Astrocyte (in vitro differentiated cells and primary cell): ENCODE measurements at places on chromosomes 7 and 10. TPM values are rescaled to one million over a fixed set of nuclear protein-coding genes. Genes with fewer than 3 reads are reported as not detected.

GRCh38 chr7:46478046-46478445 is 557.0 kb upstream of the IGFBP3 start:
- DNase-seq, result peak; percentile 77

- DNase-seq, result no peak
These were observed 1220.8 kb downstream of the TYW1 start for GRCh38 chr7:68217426-68217825.

PNLIPRP1 gene
- total RNA-seq, result not detected in 2 replicates

DNA sequence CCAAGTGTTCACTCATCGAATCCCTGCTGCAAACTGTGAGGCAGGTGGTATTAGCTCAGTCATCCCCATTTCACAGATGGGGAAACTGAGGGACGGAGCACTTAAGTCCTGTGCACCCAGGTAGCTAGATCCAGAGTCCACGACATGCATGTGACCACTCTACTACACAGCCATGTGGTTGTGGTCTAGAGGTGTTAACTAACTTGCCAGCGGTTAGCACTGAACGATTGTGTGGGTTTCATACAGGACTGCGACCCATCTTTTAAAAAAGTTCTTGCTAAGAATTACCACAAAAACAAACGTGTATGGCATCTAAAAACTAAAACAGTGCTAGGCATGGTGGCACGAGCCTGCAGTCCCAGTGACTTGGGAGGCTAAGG is 16.1 kb upstream of the ABCC2 start:
- no peak for DNase-seq

DNA sequence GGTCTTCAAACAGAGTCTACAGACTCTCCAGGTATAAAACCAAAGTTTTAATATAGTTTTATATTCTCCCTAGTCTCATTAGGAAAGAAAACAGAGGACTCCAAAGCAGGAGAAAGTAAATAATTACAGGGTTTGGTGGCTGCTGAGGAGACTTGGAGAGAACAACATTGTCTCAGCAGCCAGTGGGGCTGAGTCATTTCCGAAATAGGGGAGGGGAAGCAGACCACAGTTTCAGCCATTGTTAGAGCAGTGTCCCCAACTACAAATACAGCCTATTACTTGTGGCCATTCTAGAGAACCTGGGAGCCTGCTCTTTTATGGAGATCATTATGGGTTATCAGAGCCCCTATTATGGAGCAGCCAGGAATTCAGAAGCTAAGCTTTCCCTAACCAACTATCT is 44.2 kb upstream of the A1CF start:
- no peak for DNase-seq

DNA sequence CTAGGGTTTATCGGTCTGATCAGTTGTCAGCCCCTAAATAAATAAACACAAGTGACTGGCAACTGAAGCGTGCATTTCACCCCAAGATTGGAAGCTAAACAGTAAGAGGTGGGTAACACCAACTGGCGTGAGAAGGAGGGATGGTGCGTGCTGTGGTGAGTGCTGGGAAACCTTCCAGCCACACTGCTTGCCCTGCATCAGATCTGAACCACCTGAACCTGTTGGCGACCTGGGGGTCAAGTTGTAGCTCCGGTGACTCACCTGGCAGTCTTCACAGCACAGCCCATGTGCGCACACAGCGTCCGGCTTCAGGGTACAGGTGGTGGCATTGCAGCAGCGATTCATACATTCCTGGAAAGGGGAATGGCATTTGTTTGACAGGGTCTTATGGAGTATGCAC is 170.1 kb downstream of the FANK1 start:
- no peak for DNase-seq

OPALIN gene
- total RNA-seq, result not detected in 2 replicates

DNA sequence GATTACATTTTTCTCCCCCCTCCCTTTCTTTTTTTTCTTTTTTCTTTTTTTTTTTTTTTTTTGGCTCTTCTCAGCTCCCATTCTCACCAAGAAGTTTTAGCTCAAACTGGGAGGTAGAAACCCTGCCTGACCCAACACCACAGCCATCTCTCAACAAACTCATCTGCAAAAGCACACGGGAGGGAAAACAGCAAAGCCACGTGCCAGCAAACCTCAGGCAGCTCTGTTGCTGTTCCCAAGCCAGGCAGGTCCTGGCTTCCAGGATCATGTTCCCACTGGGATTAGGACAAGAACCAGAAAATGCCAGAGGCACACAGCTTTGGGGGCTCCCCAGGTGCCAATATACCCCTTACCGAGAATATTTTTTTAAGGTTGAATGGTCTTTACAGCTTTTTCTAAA is 56.7 kb downstream of the ITIH5 start:
- DNase-seq, result no peak

LLCFC1 gene
- total RNA-seq, result not detected in 2 replicates

DNA sequence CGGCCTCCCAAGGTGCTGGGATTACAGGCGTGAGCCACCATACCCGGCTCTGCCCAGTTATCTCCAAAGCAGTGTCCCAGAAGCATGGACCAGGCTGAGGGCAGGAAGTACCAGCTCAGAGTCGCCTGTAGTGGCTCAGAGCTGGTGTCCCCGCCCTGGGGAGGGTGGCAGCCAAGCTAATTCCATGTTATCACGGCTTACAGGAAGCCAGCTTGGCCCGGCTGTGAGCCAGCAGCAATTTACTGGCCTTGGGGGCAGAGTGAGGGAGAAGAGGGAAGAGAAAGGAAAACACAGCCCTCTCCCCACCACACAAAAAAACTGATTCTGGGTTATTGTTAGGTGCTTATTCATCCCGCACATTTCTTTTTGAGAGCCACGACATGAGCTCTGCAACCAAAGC is 88.1 kb downstream of the HIP1 start:
- no peak for DNase-seq

DNA sequence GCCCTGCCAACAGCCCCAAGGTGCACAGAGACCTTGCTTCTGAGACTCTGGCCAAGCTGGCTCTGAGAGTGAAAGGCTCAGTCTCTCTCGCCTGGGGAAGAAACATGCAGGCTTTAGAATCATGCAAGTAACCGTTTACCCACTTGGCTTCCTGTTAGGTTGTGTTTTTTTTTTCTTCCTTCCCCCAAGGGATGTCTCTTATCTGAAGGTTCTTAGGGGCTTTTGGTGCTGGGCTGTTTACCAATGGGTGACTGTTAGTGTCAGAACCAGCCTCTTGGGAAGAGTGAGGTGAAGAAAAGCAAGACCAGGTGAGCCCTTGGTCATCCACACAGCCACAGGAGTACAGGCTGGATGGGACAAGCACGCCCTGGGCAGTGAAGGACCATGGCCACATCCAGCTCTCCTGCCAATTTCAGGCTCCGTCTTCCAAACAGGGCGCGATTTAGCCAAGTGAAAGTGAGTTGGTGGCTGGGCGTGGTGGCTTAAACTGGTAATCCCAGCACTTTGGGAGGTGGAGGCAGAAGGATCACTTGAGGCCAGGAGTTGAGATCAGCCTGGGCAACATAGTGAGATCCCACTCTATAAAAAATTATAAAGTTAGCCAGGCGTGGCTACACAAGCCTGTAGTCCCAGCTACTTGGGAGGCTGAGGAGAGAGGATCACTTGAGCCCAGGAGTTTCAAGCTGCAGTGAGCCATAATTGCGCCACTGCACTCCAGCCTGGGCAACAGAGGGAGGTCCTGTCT is 76.3 kb upstream of the CUX1 start:
- DNase-seq, result no peak

DPP6 gene
- 0.48 and 0.91 TPM in 2 replicates for total RNA-seq

- DNase-seq, result no peak
These were observed 222.2 kb upstream of the NRP1 start for GRCh38 chr10:33556620-33557019.

DNA sequence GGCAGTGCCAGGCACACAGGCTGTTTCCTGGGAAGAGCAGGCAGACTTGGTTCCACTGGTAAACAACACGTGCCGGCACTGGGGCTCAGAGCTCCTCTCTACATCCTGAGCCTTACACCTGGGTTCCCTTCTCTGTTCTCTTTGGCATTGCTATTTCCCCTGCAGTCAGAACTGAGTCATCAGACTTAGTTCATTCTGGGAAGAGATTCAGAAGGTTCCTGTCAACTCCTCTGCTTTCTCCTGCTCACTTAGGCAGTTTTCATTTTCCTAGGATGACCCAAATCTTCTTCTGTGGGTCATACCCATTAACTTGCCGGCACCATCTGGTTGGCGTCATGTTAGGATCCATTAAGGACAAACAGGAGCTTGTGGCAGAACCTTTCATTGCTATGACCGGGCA is 33.4 kb upstream of the LRRC18 start:
- no peak for DNase-seq

ODAD2 gene
- total RNA-seq, result 0.48 and 0.96 TPM in 2 replicates

RAB18 gene
- 162 and 179 TPM in 2 replicates for total RNA-seq

- DNase-seq, result no peak
These were observed 357.5 kb downstream of the DNAJB6 start for GRCh38 chr7:157694376-157694665.

DNA sequence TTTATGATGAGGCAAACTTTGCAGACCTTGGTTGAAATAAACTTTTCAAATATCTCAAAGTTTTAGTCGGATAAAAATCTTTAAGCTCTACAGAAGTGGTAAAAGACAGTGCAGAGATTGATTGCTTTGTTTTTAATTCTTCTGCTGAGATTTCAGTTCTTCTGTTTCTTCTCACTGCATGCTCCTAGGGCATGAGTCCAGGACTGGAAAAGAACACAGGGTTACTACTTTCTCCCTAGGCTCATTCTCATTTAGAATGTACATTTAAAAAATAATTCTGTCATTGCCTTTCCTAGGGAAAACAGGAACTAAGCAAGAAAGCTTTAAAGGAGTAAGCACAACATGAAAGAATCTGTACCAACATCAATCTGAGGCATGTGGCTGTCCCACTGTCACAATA is 256.7 kb upstream of the DGKB start:
- DNase-seq, result no peak

GRCh38 chr7:57381581-57381980 is 68.4 kb upstream of the ZNF716 start:
- no peak for DNase-seq

DNA sequence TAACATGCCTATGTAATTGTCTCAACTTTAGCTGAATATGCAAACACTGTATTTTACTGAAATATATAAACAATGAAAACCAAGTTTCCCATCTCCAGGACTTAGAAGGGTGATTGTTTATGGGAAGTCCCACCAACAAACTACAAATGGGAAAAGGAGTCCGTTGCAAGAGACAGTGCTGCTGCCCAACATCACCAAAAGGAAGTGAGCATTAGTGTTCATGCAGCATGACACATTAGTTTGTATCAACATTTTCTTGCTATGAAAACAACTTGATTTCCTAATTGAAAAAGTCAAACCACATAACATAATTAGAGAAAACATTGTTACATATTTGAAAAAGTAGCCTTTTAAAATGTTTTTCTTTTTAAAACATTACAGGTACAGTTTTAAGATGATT is 138.5 kb downstream of the ZNF438 start:
- no peak for DNase-seq
